ENCODE measurements at places on chromosomes 4 and X. TPM values are rescaled to one million over a fixed set of nuclear protein-coding genes. Genes with fewer than 3 reads are reported as not detected.

ZNF157 gene
- polyA plus RNA-seq, result not detected

DDX53 gene
- not detected for polyA plus RNA-seq

DTHD1 gene
- polyA plus RNA-seq, result 7.4 TPM

ZNF185 gene
- polyA plus RNA-seq, result 3.4 TPM

- no peak for DNase-seq
These were observed 5.2 kb upstream of the NUP54 start for GRCh38 chr4:76153356-76153755.

- no peak for DNase-seq
These were observed 64.5 kb upstream of the H2AZ1 start for GRCh38 chr4:100014616-100015015.

GRCh38 chrX:39957816-39958566, 139.8 kb downstream of the BCOR start:
- DNase-seq, result no peak

GRCh38 chr4:139782926-139783522, 117.4 kb downstream of the MGST2 start:
- no peak for DNase-seq

DNA sequence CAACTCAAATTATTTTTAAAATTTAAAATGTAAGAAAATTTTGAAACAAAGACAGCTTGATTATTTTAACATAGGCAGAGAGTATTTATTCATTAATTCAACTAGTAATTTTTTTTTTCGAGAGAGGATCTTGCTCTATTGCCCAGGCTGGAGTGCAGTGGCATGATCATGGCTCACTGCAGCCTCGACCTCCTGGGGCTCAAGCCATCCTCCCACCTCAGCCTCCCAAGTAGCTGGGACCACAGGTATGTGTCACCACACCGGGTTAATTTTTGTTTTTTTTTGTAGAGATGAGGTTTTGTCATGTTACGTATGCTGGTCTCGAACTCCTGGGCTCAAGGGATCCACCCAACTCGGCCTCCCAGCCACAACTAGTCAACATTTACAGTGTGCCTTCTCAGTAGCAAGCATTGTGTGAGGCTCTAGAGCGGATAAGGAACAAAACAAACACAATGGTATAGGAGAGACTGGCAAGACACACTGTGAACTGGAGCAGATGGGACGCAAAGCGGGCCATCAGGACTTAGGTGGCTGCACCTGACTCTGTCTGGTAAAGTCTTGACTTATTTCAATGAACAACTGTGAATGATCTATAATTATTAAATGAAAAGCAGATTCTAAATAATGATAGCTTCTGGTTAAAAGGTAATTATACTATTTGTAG, 21.6 kb downstream of the SETD7 start:
- DNase-seq, result no peak

GRCh38 chr4:150561143-150561737, 20.7 kb upstream of the MAB21L2 start:
- no peak for DNase-seq

GRCh38 chr4:78781924-78782323, 5.8 kb downstream of the BMP2K start:
- DNase-seq, result no peak

Data from immature natural killer cell (primary cell).